ENCODE measurements at places on chromosomes 1 and 21.

GRCh38 chr21:46538851-46539666 lies 65.8 kb downstream of the S100B start:
- no peak for DNase-seq

- DNase-seq, result no peak
Measured at GRCh38 chr1:19682257-19682656, 17.6 kb downstream of the HTR6 start.

DNA sequence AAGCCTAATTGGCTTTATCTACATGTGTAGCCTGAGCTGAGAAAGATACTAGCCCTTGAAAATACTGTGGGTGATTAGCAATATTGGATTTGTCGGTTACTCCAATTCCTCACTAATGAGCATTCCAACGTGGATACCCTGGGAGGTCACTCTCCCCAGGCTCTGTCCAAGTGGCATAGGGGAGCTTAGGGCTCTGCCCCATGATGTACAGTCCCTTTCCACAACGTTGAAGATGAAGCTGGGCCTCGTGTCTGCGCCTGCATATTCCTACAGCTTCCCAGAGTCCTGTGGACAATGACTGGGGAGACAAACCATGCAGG lies 2.6 kb downstream of the RCC1 start:
- DNase-seq, result no peak

DNA sequence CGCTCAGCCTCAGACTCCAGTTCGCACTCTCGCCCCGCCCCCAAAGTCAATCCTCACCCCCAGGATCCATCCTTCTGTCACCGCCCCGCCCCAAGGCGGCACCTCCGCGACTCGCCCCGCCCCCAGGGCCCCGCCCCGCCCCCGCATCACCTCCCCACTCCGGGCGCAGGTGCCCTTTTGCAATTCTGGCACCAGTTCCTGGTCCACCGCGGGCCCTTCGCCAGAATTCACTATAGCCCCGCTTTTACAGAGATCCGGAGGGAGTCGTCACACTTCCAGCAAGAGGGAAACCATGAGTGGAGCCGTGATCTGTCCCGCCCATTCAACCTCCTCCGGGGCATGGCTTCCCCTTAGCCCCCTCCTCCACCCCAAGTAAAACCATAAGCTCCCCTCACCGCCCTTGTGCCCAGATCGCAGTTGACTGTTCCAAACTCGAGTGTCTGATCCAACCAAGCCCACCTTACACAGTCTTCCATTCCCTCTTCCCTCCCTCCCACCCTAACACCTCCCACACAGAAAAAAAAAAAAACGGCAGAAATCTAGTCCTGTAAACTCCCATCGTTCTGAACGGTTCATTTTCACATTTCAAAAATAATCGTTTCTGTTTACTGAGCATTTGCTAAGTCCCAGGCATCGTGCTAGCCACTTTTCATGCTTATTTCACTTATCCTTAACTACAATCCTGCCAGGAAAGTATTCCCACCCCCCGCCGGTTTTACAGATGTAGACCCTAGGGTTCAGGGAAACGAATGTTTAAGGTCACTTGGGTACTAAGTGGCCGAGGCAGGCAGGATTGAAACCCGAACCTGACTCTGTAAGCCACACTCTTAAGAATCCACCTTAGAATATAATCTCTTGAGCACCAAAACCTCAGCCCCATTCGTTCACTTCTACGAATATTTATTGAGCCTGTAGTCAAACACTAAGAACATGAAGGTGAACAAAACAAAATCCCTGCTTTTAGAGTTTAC lies 1.3 kb upstream of the DNAJC16 start:
- no peak for DNase-seq

- no peak for DNase-seq
Measured at GRCh38 chr1:101587741-101588140, 350.9 kb downstream of the S1PR1 start.

All from activated naive CD4-positive, alpha-beta T cell (primary cell).